AG20443 (cell line): ENCODE measurements at places on chromosomes 6 and 20.

DNA sequence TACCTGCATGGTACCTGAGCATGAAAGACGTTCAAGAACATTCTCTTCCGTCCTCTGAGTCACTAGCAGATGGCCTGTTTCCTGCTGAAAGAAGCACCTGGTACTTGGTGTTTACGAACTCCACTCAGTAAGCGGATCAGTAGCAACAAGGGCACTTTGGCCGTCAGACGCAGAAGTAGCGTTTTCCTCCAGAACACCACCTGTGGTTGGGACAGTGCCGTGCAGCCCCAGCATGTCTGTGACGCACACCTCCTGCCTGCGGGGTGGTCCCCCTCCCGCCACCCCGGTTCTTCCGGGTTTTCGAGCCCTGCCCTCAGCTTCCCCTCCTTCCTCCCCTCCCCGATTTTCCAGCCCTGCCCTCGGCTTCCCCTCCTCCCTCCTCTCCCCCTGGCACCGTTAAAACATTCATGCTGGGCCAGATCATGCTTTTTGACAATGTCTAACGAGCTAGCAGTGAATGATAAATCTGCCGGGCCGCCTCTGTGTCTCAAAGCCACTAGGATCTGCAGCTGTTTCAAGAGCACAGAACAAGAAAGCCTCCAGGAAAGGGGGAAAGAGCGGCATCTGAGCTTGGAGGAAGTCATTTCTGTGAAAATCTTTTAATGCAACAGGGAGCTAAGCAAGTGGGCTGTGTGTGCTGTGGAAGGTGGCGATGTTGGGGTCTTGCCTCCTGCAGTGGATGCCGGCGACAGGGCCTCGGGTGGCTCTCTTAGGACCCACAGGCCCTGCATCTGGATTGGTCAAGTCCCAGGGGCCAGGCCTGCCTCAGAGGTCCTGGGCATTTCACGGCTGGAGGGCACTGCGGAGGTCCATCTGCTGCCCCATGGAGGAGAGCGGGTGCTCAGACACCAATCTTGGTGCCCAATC, 207.9 kb downstream of the ERMARD start:
- DNase-seq, result no peak

GRCh38 chr20:37205130-37205529, 25.8 kb upstream of the MROH8 start:
- DNase-seq, result no peak

- DNase-seq, result no peak
Observed at GRCh38 chr6:65448866-65449265, 258.2 kb downstream of the EYS start.

DNA sequence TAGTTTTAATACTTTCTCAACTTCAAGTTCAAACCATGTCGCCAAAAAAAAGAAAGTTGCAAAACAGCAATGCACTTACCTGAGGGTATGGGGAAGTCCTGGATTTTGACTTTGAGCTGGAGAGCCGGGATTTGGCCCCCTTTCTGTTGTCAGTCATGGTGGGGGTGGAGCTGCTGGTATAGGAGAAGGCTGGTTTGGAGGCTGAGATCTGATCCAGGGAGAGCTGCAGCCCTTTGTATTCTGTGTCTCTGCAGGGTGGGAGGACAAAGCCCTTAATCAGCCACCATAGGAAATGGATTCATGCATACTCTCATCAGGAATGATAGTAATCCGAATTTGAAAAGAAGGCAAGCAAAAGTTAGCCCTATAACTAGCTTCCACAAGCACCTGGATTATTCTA, 44.0 kb downstream of the SIM1 start:
- DNase-seq, result no peak

GRCh38 chr6:29509239-29509638, 21.5 kb upstream of the MAS1L start:
- DNase-seq, result no peak

- no peak for DNase-seq
Observed at GRCh38 chr20:49894073-49894470, 21.3 kb downstream of the SPATA2 start.

- DNase-seq, result no peak
Observed at GRCh38 chr6:140809694-140810101, 1323.0 kb upstream of the GJE1 start.

GRCh38 chr20:19285436-19285835, 73.0 kb downstream of the SLC24A3 start:
- no peak for DNase-seq

DNA sequence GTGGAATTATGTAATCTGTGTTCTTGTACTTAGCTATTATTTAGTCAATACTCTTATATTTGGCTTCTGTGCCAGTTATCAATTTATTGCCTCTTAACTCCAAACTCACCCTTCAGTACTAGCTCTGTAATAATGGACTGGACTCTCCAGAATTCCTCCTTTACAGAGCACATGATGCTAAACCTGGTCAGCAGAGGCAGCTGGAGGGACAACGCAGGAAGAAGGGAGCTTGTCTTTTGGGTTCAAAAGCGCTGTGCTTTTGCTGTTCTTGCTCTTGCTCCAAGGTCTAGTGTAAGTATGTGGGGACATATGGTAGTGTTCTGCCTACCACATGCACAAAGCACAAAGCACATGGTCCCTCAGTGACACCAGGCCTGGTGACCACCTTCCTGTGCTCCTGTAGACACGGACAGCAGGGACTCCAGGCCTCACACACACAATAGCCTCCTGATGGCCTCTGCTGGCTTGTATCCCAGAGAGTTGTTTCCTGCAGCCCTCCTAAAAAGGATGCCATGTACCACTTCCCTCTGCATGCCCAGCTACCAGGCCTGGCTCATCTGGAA, 46.1 kb downstream of the CHD6 start:
- DNase-seq, result no peak

DNA sequence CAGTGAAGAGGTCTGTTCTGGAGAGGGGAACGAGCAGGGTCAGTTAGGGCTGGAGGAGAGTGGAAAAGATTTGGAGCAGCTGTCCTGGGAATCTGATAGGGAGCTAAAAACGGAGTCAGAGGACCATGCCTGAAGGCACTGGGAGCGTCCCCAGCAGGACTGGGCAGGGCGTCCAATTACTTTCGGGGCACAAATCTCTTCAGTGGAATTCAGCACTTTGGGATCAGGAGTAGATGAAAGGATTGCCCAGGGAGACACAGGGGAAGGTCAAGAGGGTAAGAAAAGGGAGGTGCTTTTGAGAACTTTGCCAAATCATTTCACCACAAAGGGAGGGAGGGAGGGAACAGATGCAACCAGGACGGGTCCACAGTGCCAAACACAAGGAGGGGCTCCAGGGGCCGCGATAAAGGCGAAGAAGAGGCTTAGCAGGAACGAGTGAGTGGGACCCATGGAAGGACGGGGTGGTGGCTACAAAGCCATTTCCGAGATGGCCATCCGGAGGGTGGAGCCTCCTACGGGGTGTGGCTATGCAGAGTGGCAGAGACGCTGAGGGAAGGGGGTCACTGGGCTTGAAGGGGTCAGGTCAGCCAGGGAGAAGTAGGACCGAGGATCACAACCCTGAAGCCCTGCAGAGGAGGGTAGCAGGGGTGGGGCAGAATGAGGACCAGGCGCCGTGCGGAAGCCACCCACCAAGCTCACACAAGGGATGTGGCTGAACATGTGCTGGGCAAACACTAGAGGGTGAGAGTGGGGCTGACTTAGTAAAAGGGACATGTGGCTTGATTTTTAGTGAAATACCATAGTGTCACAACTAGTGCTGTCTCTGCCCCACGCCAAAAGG, 180.0 kb upstream of the RREB1 start:
- DNase-seq, result peak; percentile 58

DNA sequence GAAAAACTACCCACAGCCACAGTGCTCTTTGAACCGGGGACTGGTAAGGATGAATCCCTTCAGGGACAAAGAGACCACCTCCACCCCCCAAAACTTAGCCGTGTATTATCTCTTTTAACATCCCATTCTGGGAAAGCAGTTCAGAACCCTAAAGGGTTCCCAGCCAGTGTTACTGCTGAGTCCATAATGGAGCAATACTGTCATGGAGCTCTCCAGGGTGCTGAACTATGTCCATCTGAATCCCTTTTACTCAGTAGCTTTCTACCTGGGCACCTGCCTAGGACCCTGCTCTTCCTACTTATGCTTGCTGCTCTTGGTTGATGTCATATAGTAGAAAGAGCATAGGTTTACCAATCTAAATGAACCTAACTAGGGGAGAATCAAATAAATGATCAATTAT, 22.3 kb upstream of the SAYSD1 start:
- DNase-seq, result no peak

- no peak for DNase-seq
Observed at GRCh38 chr6:78615430-78615904, 251.9 kb upstream of the IRAK1BP1 start.

GRCh38 chr20:24402188-24402587, 67.2 kb upstream of the SYNDIG1 start:
- no peak for DNase-seq

DNA sequence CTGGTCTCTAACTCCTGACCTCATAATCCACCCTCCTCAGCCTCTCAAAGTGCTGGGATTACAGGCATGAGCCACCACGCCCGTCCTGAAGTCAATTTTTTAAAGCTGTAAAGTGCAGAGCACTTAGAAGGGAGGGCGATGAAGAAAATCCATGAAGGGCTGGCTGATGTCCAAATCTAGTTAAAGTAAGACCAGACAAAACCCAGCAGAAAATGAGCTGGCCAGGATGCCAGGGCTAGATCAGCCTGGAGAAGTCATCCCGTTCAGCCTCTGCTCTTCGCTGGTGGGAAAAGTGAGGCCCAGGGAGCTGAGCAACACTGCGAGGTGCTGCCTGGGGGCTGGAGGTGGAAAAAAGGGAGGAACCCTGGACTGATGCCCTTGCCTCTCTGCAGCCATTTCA, 3.1 kb downstream of the BPIFB4 start:
- DNase-seq, result no peak

DNA sequence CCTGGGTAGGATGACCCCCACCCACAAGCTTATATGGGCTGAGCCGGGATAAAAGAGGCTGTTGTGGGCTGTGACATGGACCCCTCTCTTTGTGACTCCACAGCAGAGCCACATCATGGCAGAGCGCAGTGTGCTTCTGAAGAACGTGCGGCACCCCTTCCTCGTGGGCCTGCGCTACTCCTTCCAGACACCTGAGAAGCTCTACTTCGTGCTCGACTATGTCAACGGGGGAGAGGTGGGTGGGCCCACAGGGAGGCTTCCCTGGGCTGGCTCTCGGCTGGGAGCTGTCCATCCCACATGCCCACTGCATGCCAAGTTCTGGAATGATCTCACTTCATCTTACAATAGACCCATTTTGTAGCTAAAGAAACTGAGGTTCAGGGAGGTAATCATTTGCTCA, 10.5 kb downstream of the SGK2 start:
- DNase-seq, result no peak

DNA sequence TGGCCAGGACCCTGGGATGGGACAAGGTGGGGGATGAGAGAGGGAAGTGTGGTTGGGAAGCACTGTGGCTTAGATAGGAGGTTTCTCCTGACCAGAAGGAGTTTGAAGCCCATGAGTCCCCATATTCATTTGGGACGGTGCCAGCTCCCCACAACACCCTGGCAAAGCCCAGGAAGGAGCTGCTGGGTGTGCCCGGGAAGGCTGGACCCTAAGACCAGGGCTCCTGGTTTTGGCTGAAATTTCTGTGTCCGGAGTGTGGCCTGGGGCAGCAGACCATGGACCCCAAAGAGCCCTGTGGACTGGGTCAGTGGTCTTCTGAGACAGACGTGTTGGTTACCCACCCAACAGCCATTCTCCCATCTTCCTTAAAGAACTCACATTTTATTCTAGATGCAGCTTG, 15.2 kb downstream of the MAPK13 start:
- no peak for DNase-seq

GRCh38 chr6:20965915-20966314, 431.7 kb downstream of the CDKAL1 start:
- no peak for DNase-seq

DNA sequence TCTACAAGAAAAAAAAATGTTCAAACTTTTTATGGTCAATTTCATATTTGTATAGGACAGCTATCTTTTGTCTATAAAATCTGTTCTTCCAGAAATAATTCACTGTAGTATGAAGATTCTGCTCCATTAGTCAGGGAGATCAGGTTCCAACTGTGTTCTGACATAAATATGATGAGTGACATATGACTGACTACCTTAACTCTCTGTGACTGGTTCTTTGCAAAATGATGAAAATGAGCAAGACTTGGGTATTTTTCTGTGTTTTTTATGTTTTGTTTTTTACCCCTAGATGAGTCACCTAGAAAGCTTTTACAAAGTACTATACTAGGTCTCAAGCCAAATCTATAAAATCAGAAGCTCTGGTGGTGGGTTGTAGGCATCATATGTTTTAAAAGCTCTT, 229.6 kb downstream of the MMUT start:
- DNase-seq, result no peak

DNA sequence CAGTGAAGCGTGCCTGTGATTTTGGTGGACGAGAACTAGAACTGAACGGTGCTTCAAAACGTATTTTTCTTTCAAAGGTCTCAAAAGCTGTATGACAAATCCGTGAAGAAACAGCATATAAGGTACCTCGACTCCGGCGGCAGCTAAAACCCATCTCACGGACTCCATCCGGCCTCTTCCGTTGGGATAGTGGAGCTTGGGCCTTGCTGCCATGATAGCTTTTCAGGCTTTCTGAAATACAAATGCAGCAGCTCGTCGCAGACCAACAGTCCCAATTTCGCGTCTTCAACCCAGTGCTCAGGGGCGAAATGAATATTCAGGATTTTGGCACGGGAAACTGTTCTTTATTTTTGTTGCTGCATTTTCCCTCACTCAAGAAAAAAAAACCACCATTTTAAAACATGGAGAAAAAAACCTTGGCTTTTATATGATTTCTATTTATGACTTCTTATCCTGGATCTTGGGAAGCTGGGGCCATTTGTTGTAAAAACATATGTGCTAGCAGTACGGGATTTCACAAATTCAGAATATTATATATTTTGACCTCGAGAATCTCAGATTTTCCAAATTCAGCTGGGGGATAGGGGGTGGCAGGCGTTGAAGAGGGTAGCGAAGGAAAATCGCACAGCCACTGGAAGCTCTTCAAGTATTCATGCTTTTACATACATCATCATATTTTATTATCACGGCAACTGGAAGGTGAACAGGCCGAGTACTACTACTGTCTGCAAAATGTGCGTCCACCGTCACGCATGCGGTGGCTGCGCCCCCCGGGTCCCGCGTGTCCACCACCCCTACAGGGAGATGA, 849 bp downstream of the GSTA4 start:
- DNase-seq, result peak; percentile 28

DNA sequence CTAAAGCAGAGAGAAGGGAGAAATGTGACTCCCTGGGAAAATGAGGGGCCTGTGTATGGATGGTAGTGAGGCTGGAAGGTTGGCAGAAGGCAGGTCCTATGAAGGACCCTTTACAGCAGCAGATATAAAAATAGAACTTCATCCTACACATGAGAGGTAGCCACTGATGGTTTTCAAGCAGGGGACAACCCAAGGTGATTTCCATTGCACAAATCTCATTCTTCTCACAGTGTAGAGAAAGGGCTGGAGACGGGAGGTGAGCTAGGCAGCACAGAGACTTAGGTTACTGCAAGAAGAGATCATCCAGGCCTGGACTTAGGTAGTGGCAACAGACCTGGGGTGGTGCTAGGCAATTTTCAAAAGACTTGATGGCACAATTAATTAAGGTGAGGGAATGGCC, 30.7 kb downstream of the TRAM2 start:
- DNase-seq, result no peak

GRCh38 chr6:129281168-129281796, 398.3 kb downstream of the LAMA2 start:
- DNase-seq, result no peak
